ENCODE measurements at places on chromosomes 3 and 15. TPM values are rescaled to one million over a fixed set of nuclear protein-coding genes. Genes with fewer than 3 reads are reported as not detected.

Gene P2RY12
- total RNA-seq = 3.0 TPM

Gene SLC22A14
- total RNA-seq = 0.16 TPM

Gene GPR62
- 0.27 TPM for total RNA-seq

Gene C15orf62
- total RNA-seq = 1.1 TPM

Gene SMCO1
- 0.38 TPM for total RNA-seq

Gene CDC25A
- 4.6 TPM for total RNA-seq

Gene UBP1
- 80.0 TPM for total RNA-seq

Gene LYZL4
- total RNA-seq = not detected

Gene GOLGA8K
- total RNA-seq = 0.60 TPM

Gene PLIN1
- total RNA-seq = 1.5 TPM

Gene IL5RA
- total RNA-seq = 0.44 TPM

Gene EHHADH
- 7.3 TPM for total RNA-seq

Gene NFKBIZ
- total RNA-seq = 18.6 TPM

Gene ACOX2
- total RNA-seq = 22.8 TPM

Gene P2RY14
- 4.9 TPM for total RNA-seq

Gene FOXL2
- total RNA-seq = 6.7 TPM

Gene NUP210
- 29.5 TPM for total RNA-seq

Gene AMT
- 13.3 TPM for total RNA-seq

Gene POLQ
- total RNA-seq = 5.6 TPM

Gene AADACL2
- 1.3 TPM for total RNA-seq

Gene PAK6
- 5.4 TPM for total RNA-seq

Gene XCR1
- total RNA-seq = not detected

Gene UROC1
- 0.11 TPM for total RNA-seq

Gene RARB
- 86.3 TPM for total RNA-seq

Gene FAM174B
- total RNA-seq = 33.9 TPM

Gene TF
- total RNA-seq = 1,294 TPM

Gene CACNA2D3
- 4.9 TPM for total RNA-seq

Gene WDR72
- 1.4 TPM for total RNA-seq

Gene VGLL3
- 20.8 TPM for total RNA-seq

Gene PSTPIP1
- 3.4 TPM for total RNA-seq

Measured in camera-type eye (tissue), 1 donor.